Activated naive CD8-positive, alpha-beta T cell treated with anti-CD3 and anti-CD28 coated beads, Interleukin-2, amount 50 U/mL, for 16 hours (primary cell): ENCODE measurements at places on chromosomes 5 and 9.

- no peak for DNase-seq
These were observed 81.3 kb upstream of the CTSL start for GRCh38 chr9:87644659-87645058.

- no peak for DNase-seq
These were observed 1.7 kb upstream of the AGTPBP1 start for GRCh38 chr9:85743275-85744128.

- DNase-seq, result peak; percentile 6
These were observed 44.0 kb downstream of the GGTA1 start for GRCh38 chr9:121455527-121456239.

- DNase-seq, result no peak
These were observed 192.2 kb downstream of the TENT4A start for GRCh38 chr5:6905423-6905822.

DNA sequence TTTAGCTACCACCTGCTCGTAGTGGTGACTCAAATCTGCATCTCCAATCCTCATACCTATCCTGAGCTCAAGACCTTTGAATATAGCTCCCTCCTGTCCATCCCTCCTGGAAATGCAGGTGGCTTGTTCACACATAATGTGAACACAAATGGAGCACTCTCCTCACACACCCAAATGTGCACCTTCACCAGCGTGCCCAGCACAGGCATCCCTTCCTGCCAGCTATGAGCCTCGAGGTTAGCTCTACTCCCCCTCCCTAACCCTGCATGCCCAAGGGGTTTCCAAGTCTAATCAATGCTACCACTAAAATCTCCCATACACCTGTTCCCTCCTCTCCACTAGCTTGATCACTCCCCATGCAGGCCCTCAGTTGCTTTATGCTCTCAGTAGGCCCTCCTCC lies 2.2 kb upstream of the TGFBI start:
- no peak for DNase-seq

DNA sequence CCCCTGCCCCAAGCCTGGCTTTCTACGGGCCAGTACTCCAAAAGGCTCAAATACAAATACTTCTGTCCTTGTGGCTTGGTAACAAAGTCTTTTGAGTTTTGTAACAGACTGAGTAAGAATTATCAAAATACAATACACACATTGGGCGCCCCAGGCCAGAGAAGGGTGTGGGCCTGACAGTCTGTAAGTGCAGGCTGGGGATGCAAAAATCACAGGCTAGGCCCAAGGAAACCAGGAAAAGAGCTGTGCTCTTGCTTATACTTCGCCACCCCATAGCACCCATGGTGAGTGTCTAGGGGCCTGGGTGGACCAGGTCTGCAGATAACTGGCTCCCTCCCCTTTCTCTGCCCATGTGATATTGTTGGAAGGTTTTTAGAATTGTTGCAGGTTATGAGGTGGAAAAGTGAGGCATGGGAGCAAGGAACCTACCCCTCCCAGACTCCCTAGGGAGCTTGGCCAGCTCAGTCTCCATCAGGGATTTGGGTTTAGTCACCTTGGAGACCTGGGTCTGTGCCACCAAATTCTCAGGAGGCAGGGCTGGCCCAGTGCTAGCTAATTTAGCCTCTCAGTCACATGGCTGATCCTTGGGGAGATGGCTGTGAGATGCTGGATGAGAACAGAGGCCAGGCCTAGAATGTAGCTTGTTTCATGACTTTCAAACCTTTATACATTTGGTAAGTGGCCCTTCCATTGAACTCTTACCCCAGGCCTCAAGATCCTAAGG lies 72.9 kb downstream of the TARS1 start:
- DNase-seq, result no peak

- no peak for DNase-seq
These were observed 89.7 kb upstream of the PRLR start for GRCh38 chr5:35320029-35320428.

DNA sequence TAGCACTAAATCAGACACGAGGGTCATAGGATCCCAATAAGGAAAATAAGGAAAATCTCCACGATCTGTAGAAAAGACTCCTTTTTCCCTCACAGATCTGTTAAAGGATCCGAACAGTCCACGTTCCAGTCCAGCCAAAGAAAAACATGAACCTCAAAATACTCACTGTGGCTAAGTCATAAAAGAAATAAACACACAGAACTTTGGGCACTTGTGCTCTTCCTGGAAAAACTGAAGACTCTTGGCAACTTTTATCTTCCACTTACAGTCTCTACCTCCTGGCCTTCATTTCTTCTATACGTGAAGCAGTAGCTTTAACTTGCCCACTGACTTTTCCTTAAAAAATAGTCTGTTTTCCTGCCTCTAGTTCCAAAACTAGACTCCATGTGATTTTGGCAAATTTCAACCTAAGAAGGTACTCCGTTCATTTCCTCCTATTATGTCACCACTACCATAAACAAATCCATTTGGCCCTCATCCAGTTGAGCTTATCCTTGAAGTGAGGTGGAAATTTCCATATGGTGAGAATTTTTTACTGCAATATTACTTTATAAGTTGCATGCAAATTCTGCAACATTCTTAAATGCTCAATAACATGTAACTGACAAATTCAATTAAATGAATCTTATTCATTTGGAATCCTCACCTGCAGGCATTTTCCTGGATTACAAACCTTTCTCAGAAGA lies 5.3 kb upstream of the LHFPL2 start:
- no peak for DNase-seq
